GM06990 (cell line): ENCODE measurements at places on chromosomes 3 and 15.

GRCh38 chr3:128508852-128509251 is 15.9 kb upstream of the GATA2 start:
- no peak for DNase-seq

DNA sequence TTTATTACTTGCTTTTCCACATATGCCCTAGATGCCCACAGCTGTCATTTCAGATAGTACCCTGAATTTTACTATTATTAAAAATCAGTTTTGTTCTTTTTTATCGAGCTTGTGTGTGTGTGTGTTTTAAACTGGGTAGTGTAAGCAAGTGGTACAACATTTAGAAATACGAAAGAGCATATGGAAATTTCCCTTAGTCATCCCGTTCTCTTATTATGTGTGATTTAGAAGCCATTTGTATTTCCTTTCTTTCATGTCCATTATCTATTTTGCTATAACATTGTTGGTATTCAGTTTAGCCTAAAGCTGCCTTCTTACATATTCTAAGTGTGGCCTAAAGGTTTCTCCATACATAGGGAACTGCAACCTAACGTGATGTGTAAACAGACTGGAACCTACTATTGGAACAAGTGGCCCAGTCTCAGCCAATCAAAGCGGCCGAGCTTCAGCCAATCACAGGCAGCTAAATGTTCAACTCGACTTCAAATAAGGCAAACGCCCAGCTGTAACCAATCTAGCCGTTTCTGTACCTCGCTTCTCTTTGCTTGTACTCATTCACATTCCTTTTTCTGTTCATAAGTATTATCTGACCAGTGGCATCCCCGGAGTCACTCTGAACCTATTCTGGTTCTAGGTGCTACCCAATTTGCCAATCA is 14.7 kb upstream of the SYN2 start:
- DNase-seq, result no peak

- no peak for DNase-seq
Observed at GRCh38 chr15:67820992-67821783, 4.1 kb upstream of the SKOR1 start.

DNA sequence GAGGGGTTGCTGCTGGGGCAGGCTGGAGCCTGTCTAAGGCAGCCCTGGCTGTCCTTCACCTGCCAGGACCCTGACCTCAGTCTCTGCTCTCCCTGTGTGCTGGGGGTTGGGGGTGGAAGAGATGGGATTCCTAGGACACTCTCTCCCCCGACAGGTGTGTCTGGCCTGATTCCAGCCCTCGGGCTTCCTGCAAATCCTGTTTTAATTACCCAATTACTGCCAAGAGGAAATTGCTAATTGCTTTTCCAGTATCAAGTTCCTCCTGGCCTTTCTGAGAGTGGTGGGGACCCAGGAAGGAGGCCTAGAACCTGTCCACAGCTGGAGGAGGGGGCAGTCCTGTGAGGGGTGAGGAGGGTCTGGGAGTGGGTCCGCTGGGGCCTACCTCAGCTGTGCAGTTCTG is 15.8 kb downstream of the PLXNA1 start:
- DNase-seq, result no peak

DNA sequence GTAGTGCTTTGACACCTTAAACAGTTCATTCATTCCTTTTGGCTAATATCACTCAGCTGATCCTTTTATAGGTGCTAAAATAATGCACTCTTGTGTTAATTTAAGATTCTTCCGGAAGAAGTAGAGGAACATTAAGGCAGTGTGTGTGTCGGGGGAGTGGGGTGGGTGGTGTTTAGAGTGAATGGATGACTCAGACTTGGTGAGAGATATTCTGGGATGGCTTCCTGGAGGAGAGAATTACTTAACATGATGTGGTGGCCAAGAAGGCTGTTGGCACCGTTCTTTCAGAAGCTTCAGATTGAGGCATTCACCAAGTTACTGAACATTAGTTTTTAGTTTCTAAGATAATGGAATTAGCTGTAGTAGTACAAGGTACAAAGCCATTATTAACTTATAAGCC is 125.6 kb upstream of the ROPN1 start:
- no peak for DNase-seq

DNA sequence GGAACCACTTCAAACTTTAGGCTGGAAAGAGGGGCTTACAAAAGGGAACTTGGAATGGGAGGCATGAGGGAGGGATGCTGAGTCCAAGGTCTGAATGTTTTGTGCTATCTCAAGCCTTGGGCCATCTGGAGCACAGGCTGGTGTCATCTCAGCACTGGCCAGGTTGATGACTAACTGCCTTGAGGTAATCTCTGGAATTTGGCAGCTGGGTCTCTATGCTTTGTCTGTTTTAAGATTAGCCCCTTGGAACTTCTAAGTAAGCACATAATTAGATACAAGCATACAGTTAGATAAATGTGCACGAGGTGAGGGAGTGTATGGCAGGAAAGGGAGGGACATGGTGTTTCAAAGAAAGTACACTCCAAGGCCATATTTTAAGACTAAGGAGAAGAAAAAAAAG is 252.4 kb upstream of the CCDC54 start:
- DNase-seq, result no peak

- DNase-seq, result no peak
Observed at GRCh38 chr15:29826908-29827820, 4.9 kb upstream of the TJP1 start.

GRCh38 chr15:75640483-75641178 is 607 bp upstream of the IMP3 start:
- DNase-seq, result peak; percentile 30

- DNase-seq, result no peak
Observed at GRCh38 chr3:129317014-129317771, 38.5 kb downstream of the HMCES start.

- DNase-seq, result peak; percentile 44
Observed at GRCh38 chr3:59381282-59381681, 331.5 kb upstream of the CFAP20DC start.

DNA sequence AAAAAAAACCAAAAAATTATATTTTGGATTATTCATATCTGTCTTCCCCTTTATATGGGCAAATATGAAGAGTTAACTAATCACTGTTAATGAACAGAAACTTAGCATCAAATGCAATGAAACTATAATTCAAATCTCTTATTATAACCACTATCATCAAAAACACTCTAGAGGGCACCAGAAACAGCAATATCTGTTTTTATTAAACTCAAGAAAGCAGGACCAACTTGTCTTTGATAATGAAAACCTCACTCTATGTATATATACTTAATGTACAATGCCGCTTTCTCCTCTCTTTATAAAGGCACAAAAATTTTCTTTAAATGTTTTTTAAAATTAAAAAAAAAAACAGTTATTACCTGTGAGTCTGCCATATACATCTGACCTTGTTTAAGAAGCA is 92.7 kb downstream of the UACA start:
- no peak for DNase-seq

- DNase-seq, result no peak
Observed at GRCh38 chr3:44031387-44032380, 210.0 kb upstream of the TOPAZ1 start.

DNA sequence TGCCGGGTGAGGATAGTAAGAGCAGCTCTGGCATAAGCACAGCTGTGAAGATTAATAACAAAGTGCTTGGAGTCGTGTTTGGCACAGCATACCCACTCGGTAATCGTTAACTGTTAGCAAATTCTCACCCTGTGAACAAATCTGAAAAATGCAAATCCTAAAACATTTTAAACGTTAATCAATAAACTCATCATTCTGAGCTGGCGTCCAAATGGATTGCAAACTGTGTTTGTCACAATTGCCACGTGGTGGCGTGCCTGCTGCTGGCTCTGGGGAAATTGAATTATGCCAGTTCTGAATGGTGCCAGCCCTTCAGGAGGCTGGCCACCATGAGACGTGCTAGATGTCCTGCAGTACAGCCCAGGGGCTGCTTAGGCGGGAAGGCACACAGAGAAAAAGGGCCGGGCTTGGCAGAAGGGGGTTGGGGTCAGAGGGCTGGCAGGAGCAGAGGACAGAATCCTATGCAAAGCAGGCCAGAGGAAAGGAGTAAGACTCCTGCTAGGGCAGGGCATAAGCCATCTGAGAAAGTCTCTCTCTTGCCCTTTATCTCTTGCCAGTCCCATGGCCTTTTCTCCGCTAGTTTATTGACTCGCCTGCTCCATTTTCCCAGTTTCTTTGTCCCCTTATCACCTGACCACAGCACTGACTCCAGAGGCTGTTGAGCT is 22.1 kb upstream of the POLG start:
- DNase-seq, result no peak

GRCh38 chr3:72554689-72555088 is 293.6 kb downstream of the SHQ1 start:
- DNase-seq, result no peak

DNA sequence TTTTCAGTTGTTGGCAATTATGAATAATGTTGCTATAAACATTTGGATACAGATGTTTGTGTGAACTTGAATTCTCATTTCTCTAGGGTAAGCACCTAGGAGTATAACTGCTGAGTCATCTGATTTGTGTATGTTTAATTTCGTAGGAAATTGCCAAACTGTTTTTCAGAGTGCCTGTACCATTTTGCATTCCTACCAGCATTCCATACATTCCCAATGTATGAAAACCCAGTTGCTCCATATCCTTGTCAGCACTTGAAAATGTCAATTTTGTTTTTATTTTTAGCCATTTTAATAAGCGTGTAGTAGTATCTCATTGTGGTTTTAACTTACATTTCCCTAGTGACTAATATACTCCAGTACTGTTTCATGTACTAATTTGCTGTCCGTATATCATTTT is 98.5 kb upstream of the TSC22D2 start:
- DNase-seq, result no peak

- no peak for DNase-seq
Observed at GRCh38 chr3:97350971-97351370, 413.6 kb upstream of the ARL6 start.

DNA sequence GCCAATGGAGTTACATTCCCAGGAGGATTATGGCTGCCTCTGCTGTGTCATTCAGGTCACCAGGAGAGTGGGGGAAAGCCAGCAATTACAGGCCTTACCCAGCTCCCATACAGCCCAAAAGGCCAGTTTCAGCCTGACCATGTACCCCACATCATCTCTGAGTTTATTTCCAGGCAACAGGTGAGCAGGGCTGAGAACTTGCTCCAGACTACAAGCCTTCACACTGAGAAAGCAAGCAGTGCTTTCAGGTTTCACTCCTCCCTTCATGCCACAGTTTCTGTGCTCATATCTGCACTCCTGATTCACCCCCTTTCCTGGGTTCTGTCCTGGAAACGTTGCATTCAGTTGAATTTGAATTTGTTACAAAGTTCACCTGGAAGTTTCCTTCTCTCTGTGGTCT is 68.1 kb upstream of the ABI3BP start:
- no peak for DNase-seq

- no peak for DNase-seq
Observed at GRCh38 chr15:66388576-66388975, 1.9 kb downstream of the MAP2K1 start.

GRCh38 chr3:127421943-127422662 is 134.3 kb upstream of the PRR20G start:
- DNase-seq, result no peak

- no peak for DNase-seq
Observed at GRCh38 chr3:58622892-58623291, 43.7 kb downstream of the FAM3D start.

DNA sequence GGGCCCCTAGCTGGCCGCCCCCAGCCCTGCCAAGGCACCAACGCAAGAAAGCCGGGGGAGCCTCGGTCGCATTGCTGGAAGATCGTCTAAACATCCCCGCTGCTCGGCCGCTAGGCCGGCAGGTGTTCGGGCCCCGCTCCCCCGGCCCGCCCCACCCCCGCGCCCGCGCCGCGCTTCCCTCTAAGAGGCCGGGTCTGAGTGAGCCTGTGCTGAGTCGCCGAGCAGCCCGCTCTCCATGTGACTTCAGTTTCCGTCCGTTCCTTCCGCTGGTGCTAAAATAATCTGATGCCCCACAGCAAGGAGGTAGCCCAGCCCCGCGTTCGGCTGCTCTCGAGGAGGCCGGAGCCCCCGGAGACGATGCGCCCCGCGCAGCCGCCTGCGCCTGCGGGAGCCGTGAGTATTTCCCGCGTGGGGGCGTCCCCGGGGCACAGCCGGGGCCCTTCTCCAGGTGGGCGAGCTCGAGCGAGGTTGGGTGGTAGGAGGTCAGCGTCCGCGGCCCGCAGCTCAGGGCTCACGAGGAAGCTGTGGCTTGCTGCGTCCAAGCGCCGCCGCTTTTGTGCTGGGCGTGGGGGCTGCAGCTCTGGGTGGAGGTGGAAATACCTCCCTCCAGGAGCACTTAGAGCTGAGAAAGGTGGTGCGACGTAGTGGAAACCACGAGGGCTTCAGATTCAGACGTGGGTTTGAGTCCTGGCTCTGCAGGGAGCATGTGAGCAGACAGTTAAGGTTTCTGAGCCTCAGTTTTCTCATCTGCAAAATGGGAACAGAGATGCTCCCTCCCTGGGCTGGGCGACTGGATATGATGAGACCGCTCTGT is at the start of gene NRROS:
Gene NRROS, plus strand, starts transcription at position 212 of the 814 bp plus-strand sequence. CDS start 14,846 bp downstream, outside the sequence.
- DNase-seq, result peak; percentile 84

GRCh38 chr15:93929375-93930094 is 301.8 kb upstream of the MCTP2 start:
- DNase-seq, result no peak

DNA sequence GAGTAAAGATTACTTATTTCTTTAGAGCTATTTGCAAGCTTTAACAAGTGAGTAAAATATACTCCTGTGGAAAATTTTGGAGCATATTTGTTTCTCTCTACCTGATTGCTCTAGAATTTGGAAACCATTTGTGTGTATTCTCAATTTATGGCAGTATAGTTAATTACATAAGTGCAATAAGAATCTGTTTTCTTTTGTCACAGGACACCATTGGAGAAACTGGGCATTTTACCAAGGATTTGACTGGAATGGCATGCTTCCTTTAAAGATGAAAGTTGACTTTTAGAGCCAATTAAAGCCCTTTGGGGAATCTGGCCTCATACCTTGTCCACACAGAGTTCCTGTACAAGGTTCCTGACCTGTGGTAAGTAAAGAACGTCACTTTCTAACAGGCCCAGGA is 38.4 kb downstream of the PAQR5 start:
- DNase-seq, result no peak

- no peak for DNase-seq
Observed at GRCh38 chr3:150253622-150254021, 154.5 kb upstream of the TSC22D2 start.

DNA sequence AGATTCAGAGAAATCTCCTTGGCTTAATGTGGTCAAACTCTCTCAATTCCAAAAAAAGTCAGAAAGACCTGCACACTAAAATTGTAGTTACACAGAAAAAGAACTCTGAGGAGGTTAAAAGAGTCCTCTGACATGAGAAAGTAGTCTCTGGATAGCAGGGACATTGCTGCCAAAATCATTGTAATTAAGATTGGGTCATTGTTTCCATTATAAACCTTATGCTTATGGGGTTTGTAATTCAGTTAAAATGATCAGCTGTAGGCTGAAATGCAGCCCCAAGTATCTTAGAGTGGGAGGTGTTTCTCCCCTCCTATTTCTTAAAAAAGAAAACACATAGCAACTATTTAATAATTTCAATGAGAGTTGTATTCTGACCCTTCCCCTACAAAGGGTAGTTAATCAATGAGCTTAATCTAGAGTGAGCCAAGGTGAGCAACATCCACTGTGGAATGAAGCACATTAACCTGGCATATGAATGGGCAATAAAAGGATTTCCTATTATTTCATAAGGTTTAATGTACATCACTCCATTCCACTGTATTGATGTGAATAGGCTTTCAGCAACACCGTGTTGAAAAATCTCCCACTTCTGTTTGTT is 406.9 kb downstream of the TIGIT start:
- DNase-seq, result no peak
